ENCODE measurements at places on chromosomes 5 and 9. TPM values are rescaled to one million over a fixed set of nuclear protein-coding genes. Genes with fewer than 3 reads are reported as not detected.
A peak's percentile ranks its signal among the peaks of the same experiment; 100 is the strongest.

GRCh38 chr9:35114840-35115628 lies 628 bp downstream of the ATOSB start:
- H3K27ac ChIP-seq = peak overlapping the region; percentile 92
- peak overlapping the region; percentile 79 for H3K4me3 ChIP-seq
- DNase-seq = no peak
- no peaks in the 10 kb centered on the region for H3K36me3 ChIP-seq

DNA sequence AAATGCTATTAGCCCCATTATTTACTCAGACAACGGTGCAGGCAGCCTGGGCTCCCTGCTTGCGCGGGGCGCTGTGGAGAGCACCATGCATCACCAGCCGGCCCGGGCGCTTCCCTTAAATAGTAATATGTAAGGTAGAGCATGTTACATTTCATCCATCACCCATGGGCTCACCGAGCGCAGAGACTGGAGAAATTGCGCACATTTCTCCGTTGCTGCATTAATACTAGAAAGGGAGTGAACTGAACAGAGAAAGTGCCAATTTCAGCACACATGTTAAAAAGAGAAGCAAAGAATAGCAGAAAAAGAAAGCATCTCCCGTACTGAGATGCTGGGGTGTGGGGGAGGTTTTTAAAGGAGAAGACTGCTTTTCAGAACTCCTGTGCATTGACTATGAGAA lies 400.3 kb downstream of the ZSWIM6 start:
- H3K36me3 ChIP-seq = no peaks in the 10 kb centered on the region
- H3K4me3 ChIP-seq = peak overlapping the region; percentile 48
- H3K4me1 ChIP-seq = no peaks in the 10 kb centered on the region
- no peak for DNase-seq
- H3K27me3 ChIP-seq = no peaks in the 10 kb centered on the region

DNA sequence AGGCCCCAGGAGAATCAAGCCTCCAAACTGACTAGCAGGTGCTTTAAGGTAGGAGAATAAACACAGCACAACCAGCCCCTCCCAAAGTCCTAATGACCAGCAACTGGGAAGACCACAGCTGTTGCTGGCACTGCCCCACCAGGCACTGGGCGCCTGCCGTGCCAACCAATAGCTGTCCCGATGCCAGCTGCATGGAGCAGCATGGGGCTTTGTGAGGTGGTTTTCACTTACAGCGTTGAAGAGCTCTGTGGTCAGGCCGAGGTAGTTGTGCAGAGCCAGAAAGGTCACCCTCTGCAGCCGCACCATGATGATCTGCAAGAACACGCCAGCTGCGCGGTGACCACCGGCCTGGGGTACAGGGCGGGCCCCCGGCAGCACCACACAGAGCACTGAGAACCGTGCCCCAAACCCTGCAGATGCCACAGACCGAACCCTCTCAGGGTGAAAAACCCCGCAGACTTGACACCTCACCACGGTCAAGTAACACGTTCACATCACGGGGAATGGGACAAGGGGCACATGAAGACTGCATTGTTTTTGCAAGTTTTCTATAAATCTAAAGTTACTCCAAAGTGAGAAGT lies 28.7 kb downstream of the PNPLA7 start:
- no peak overlapping the region for H3K4me3 ChIP-seq
- H3K36me3 ChIP-seq = peaks cover 7% of the 10 kb centered on the region
- no peak overlapping the region for H3K27ac ChIP-seq
- no peaks in the 10 kb centered on the region for H3K4me1 ChIP-seq
- no peaks in the 10 kb centered on the region for H3K27me3 ChIP-seq

- no peaks in the 10 kb centered on the region for H3K36me3 ChIP-seq
- H3K27ac ChIP-seq = no peak overlapping the region
- no peak for DNase-seq
These were observed 11.8 kb upstream of the EXOC3 start for GRCh38 chr5:431001-431710.

The OR2Y1 gene
- total RNA-seq = not detected

DNA sequence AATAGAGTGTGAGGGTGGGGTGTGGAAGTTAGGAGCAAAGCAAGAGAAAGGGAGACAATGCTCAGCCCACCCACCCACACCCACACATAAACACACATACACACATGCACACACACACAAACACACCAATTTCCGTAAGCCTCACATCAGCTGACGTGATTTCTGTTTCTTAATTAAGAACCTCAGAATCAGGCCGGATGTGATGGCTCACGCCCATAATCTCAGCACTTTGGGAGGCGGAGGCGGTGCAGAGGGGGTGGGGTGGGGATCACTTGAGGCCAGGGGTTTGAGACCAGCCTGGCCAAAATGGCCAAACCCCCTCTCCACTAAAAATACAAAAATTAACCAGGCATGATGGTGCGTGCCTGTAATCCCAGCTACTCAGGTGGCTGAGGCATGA lies 26.4 kb upstream of the PIK3R1 start:
- no peak overlapping the region for H3K27ac ChIP-seq
- peaks cover 22% of the 10 kb centered on the region for H3K4me1 ChIP-seq
- H3K27me3 ChIP-seq = no peaks in the 10 kb centered on the region
- no peaks in the 10 kb centered on the region for H3K36me3 ChIP-seq
- DNase-seq = no peak
- H3K4me3 ChIP-seq = no peak overlapping the region

The SGCD gene
- total RNA-seq = 40.3 TPM

DNA sequence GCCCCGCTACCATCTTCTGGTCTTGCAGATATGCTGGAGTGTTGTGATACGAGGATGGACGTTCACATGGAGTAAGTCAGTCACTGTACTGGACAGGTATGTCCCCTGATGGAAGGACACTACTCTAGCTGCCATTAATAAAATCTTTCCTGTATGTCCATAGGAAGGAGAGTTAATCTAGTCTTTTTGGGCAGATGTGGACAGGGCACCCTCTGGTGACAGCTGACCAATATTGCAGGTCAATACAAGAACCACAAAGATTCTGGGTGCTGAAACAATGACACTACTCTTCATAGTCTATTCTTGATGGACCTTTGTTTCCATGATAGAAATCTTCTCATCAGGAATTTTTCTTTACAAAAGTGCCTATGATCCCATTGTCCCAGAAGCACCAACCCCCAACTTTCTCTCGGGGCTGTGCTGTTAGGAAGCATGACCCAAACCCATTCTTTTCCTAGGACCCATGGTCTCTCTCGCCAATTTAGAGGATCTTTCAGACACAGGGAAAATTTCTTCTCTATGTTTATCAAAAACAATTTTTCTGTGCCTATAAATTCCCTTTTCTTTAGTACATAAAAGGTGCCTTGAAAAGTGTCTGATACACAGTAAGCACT lies 376.9 kb downstream of the DTWD2 start:
- no peaks in the 10 kb centered on the region for H3K27me3 ChIP-seq
- DNase-seq = no peak
- no peak overlapping the region for H3K4me3 ChIP-seq
- no peaks in the 10 kb centered on the region for H3K4me1 ChIP-seq
- no peaks in the 10 kb centered on the region for H3K36me3 ChIP-seq
- H3K27ac ChIP-seq = no peak overlapping the region

The CNTNAP3B gene
- total RNA-seq = 30.2 TPM

DNA sequence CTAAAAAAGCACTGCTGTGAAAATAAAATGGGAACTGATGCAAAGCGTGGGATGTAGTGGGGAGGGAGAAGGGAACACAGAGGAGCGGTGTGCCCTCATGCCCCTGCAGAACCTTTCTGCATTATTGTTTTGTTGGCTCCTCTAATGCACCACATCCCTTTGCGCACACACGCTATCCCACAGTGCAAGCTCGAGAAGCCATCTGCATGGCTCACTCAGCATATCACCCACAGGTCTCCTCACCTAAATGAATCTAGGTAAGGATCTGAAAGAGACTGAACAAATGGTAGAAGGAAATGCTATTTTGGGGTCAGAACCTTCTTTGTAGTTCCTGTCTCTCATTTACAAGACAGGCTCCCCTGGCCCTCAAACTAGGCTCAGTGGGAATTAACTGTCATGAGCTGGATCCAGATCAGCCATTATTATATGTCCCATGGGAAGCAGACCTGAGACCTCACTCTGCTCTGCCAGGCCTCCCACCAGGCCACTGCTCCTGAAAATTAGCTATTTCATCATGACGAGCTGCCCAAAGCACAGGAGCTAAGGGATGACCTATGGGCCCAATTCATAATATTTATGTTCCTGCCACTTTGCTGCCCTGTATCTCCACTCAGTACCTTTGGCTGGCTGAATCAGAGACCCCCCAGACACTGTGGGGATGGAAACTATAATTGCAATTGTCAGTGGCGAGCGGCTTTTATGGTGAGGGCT lies 169.4 kb downstream of the SPOCK1 start:
- no peak for DNase-seq
- no peaks in the 10 kb centered on the region for H3K27me3 ChIP-seq
- H3K36me3 ChIP-seq = no peaks in the 10 kb centered on the region
- no peak overlapping the region for H3K4me3 ChIP-seq
- no peaks in the 10 kb centered on the region for H3K4me1 ChIP-seq
- H3K27ac ChIP-seq = no peak overlapping the region

- no peaks in the 10 kb centered on the region for H3K4me1 ChIP-seq
- H3K27ac ChIP-seq = no peak overlapping the region
- H3K4me3 ChIP-seq = no peak overlapping the region
- H3K27me3 ChIP-seq = no peaks in the 10 kb centered on the region
- DNase-seq = no peak
These were observed 169.2 kb downstream of the TTC39B start for GRCh38 chr9:15137658-15138356.
